ENCODE measurements at places on chromosomes 7 and 10.

- no peak for DNase-seq
Measured at GRCh38 chr7:112433289-112433688, 17.0 kb upstream of the IFRD1 start.

DNA sequence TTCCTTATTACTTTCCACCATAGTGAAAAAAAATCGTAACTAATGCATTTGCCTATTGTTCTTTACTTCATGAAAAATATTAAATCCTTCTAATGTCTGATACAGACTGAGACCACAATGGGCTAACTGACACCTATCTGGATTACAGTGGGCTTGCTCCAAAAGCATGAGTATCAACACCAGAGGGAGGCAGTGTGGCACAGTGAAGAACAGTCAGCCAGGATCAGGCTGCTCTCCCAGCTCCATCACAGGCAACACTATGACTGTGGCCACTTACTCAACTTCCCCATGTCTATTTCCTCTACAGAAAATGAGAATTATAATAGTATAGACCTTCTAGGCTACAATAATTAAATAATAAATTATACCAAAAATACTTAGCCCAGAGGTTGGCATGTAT is 97.2 kb downstream of the SLC25A13 start:
- DNase-seq: no peak

DNA sequence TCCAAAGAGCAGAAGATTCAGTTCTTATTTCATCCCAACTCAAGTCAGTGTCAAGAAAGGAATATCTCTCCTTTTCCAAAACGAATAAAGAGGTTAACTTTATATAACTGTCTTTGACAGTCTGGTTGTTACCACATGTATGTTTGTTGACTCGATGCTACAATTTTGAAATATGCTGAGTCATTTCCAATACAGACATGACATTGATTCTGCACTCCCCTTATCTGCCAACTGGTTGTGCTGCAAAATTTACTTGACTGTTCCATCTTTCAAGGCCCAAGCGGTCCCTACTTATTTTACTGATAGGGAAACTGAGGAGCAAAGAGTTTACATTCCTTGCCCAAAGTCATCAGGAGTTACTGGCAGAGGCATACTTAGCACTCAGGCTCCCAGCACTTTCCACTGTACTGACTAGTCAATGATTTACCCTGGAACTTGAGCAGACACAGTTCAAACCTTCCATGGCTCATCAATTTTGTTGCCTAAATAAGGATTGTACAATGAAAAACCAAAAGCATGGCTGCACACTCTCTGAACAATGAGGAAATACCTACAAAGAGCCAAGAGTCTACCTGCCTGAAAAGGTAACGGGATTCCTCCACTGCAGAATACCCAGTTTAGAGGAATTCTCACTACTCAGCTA is 52.8 kb downstream of the ABLIM1 start:
- DNase-seq: no peak

DNA sequence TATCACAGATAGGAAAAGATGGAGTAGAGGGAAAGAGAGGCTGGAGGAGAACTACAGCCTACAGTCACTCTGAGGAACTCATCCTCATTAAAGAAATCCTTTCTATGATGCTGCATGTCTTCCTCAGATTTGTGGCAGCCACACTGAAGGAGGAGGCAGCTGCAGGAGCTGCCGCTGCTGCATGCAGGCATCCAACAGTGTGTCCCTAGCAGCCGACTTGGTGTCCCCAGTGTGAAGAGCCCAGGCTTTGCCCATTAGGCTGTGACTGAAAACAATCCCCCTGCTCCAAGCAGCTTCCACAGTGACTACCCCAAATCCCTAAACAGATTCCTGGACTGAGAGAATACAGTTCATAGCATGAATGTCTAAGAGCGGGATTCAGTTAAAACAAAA is 23.1 kb downstream of the SKIDA1 start:
- no peak for DNase-seq

- DNase-seq: no peak
Measured at GRCh38 chr7:92781117-92781720, 55.2 kb downstream of the CDK6 start.

- no peak for DNase-seq
Measured at GRCh38 chr7:27176524-27176845, 2.4 kb upstream of the HOXA10 start.

GRCh38 chr7:73994761-73995160 is 33.2 kb upstream of the ELN start:
- no peak for DNase-seq

- no peak for DNase-seq
Measured at GRCh38 chr10:70761031-70761601, 24.1 kb downstream of the TBATA start.

GRCh38 chr10:120940299-120940900 is 89.2 kb downstream of the WDR11 start:
- no peak for DNase-seq

DNA sequence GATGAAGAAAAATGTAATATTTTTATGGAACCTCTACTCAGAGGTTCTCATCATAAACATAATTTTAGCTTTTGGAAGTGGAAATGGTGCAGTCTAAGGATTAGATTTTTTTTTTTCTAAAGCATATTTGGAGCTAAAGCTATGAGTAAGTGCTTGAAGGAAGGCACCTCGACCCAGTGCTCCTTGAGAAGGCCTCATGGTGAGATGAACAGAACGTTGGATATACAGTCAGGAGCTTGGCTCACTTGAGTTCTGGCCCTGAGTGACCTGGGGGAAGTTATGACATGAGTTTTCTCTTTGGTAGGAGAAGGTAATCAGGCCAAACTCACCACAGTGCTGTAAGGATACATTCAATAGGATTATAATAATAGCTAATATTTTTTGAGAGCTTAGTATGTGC is 163.3 kb downstream of the JCAD start:
- DNase-seq: no peak

DNA sequence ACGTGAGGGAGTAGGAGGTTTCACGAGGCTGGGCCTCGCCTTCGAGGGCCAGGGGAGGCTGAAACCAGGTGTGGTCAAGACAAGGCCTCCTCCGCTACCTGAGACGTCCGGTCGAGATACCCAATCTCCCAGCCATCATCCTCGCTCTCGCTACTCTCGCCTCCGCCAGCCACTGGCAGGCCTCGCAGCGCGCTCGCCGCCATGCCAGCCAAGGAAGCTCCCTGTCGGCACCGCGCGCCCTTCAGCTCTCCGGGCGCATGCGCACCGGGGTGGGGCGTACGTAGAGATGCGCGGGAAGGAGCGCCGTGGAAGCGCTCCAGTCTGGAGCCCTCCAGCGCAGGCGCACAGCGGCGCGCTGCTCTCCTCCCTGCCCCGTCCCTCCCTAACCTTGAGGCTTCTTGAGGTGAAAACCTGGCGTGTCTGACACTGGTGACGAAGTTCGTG is at the start of gene ASZ1:
Gene ASZ1, minus strand, starts transcription at position 236 of the 444 bp plus-strand sequence. Its CDS starts 33 bp downstream, at position 203.
- no peak for DNase-seq

DNA sequence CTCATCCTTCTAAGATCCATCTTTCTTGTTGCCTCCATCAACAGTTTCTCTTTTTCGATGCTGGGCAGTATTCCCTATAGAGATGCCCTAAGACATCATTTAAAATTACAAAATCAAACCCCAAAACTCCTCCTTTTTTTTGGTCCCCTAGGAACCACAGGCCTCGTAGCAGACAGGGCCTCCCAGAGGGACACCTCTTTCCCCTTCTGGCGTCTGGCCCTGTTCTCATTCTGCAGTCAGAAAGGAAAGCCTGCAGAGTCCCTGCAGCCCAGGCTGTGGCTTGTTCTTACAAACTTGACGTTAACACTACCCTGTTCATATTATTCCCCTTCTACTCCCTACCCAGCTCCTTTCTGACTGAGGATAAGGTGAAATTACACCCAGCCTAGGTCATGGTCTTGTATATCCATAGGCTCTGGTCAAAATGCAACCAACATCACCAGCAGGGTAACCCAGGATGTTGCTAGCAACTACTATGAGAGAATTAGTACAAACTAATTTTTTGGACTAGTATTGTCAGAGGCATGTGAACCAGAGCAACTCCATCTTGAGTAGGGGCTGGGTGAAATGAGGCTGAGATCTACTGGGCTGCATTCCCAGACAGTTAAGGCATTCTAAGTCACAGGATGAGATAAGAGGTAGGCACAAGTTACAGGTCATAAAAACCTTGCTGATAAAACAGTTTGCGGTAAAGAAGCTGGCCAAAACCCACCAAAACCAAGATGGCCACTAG is 3.5 kb upstream of the EPHA1 start:
- no peak for DNase-seq

- no peak for DNase-seq
Measured at GRCh38 chr10:79260811-79261740, 86.2 kb upstream of the PPIF start.

GRCh38 chr7:133934262-133934976 is 192.7 kb upstream of the LRGUK start:
- DNase-seq: no peak

GRCh38 chr10:6409971-6410643 is 170.0 kb downstream of the PRKCQ start:
- DNase-seq: no peak

DNA sequence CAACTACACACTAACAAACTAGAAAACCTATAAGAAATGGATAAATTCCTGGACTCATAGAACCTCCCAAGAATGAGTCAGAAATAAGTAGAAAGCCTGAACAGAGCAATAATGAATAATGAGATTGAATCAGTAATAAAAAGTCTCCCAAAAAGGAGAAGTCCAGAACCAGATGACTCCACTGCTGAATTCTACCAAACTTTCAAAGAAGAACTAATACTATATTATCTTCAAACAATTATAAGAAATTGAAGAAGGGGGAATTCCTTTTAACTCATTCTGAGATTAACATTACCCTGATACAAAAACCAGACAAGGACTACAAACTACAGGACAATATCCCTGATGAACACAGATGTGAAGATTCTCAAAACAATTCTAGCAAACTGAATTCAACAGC is 47.8 kb upstream of the CDK6 start:
- DNase-seq: no peak

DNA sequence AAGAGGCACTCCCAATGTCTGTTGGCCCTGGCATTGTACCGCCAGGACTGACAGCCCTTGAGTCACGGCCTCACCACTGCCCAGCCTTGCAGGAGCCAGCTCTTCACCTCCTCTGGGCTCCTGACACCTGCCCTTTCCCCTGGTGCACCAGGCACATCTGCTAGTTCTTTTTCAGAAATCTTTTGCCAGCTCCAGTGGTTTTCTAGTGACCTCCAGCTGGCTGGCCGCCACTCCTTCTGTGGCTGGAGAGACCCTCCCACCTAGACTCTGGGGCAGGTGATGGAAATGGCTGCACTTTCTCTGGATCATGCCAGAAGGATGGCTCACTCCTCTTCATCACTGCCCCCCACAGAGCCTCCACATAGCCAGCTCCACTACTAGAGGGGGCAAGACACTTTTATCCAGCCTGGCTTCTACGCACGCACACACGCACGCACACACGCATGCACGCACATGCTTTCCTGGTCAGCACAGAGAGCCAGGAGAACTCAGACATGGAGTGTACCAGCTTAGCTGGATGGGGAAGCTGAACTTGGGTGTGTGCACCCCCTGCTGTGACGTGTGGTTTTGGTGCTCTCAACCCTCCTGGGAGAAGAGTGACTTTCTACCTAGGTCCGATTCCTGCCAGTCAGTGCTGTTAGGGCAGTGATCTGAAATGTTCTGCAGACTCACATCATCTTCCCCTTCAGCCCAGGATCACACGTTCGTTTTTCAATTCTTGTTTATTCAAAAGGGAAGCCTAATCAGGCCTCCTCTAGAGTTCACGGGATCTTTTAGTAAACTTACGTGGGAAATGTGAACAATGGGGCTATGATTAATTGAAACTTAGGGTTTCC is 222.0 kb downstream of the PRPF18 start:
- peak; percentile 48 for DNase-seq

DNA sequence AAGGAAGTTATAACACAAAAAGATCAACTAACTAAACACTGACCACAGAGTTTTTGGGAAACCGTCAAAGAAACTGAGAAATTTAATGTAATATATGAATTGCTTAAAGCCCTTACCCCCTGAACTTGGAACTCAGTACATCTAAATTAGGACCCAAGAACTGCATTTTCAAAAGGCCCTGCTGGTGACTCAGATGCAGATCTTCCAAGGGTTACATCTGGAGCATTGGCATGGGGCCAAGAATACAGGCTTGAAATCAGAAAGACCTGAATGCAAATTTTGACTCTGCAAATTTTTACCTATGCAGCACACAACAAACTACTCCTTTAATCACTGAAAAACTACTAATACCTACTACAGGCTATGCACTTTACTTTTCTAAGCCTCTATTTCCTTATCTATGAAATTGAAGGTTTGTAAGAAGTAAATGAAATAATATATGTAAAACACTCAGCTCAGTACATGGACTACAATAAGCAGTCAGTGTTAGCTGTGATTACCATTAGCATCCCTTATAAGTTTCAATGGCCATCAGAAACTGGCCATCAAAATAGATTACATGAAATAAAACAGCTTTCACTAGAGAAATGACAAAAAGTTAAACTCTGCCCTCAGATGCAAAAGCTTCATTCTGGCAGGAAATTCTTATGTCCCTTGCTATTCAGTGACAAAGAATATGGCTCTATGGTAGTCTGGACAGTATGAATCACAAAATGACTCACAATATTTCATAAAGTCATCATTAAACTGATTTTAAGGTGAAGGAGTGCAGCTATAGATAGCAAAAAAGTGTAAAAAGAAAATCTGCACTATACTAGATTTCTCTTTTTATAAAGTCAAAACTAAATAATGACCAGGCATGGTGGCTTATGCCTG is 43.6 kb downstream of the NSUN6 start:
- no peak for DNase-seq

DNA sequence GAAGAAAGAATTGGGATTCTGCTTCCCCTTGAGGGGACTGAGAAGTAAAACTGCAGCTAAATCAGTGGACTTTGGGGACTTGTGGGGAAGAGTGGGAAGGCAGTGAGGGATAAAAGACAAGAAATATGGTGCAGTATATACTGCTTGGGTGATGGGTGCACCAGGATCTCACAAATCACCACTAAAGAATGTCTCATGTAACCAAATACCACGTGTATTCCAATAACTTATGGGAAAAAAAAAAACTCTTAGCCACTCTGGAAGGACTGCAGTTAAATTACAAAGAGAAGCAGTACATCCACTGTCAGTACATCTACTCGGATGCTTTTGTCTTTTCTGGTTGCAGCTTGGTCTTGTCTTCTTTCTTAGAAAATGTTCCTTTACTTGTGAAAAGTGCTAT is 27.4 kb upstream of the GOT1 start:
- DNase-seq: no peak

Measured in NCI-H2029 treated with DMSO at 0.1 percent for 48 hours (cell line).